ENCODE measurements at places on chromosomes 5 and 9.

GRCh38 chr9:129334105-129334935 lies 156.3 kb upstream of the IER5L start:
- peak; percentile 98 for DNase-seq

GRCh38 chr9:123712399-123712798 lies 217.5 kb downstream of the DENND1A start:
- no peak for DNase-seq

GRCh38 chr5:121380066-121380465 lies 471.6 kb upstream of the FTMT start:
- DNase-seq = no peak

- peak; percentile 98 for DNase-seq
Observed at GRCh38 chr5:150763023-150763769, 4.4 kb upstream of the DCTN4 start.

DNA sequence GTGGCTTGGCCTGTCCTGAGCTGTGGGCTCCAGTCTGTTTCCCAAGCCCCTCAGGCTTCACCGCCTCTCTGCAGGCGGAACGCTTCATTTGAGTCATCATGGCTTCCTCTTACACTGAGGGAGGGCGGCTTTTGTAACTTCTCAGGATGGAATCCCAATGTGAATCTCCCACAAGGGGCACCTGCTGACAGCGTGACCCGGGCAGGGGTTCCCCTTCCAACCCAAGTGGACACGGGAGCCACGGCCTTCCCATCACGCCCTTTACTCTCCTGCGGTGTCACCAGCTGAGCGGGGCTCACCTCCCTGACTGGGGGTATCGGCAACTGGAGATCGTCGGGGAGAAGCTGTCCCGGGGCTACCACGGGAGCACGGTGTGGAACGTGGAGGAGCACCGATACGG lies 12.5 kb downstream of the UCK1 start:
- DNase-seq = no peak

GRCh38 chr9:69089491-69089890 lies 53.9 kb downstream of the FXN start:
- no peak for DNase-seq

Measured in epithelial cell of esophagus (primary cell).